ENCODE measurements at places on chromosomes 2 and 18. TPM values are rescaled to one million over a fixed set of nuclear protein-coding genes. Genes with fewer than 3 reads are reported as not detected.

The GCA gene
- 6.7 TPM for total RNA-seq

The GYPC gene
- 176 TPM for total RNA-seq

The PNKD gene
- total RNA-seq = 64.3 TPM

The PROKR1 gene
- not detected for total RNA-seq

The TPGS2 gene
- 29.6 TPM for total RNA-seq

The MC4R gene
- not detected for total RNA-seq

The UGT1A8 gene
- total RNA-seq = 0.11 TPM

The RELCH gene
- 20.4 TPM for total RNA-seq

The CCNT2 gene
- 19.7 TPM for total RNA-seq

The SAG gene
- not detected for total RNA-seq

The MREG gene
- total RNA-seq = 0.21 TPM

The REG1B gene
- not detected for total RNA-seq

The OXER1 gene
- total RNA-seq = 0.67 TPM

The LAMA1 gene
- not detected for total RNA-seq

The SERPINB8 gene
- total RNA-seq = 8.0 TPM

The HJURP gene
- total RNA-seq = 0.47 TPM

The ABHD3 gene
- total RNA-seq = 3.4 TPM

The SLC23A3 gene
- total RNA-seq = 0.30 TPM

The KCTD1 gene
- total RNA-seq = 9.7 TPM

The CD226 gene
- 0.40 TPM for total RNA-seq

The HOXD3 gene
- 0.27 TPM for total RNA-seq

The SIX3 gene
- not detected for total RNA-seq

The PAX3 gene
- not detected for total RNA-seq

The HOXD13 gene
- not detected for total RNA-seq

The AOX1 gene
- 7.9 TPM for total RNA-seq

The AKAIN1 gene
- not detected for total RNA-seq

The CFAP210 gene
- not detected for total RNA-seq
